Astrocyte of the spinal cord (primary cell): ENCODE measurements at places on chromosomes 2 and 18.

GRCh38 chr2:220044383-220044782, 417.0 kb downstream of the SLC4A3 start:
- no peak for DNase-seq

- DNase-seq = peak; percentile 31
These were observed 303.8 kb upstream of the TRIB2 start for GRCh38 chr2:12412898-12413305.

- no peak for DNase-seq
These were observed 385.8 kb downstream of the ZEB2 start for GRCh38 chr2:144133936-144134665.

GRCh38 chr2:186780701-186781316, 68.2 kb downstream of the ZSWIM2 start:
- peak; percentile 17 for DNase-seq

- DNase-seq = no peak
These were observed 329.5 kb downstream of the CDH2 start for GRCh38 chr18:27847412-27847811.
